Stimulated activated CD4-positive, alpha-beta T cell treated with anti-CD3 and anti-CD28 coated beads, Interleukin-1b, Interleukin-23, amount 100 ng/mL, for 4 hours (primary cell): ENCODE measurements at places on chromosomes 4 and X.

- DNase-seq: no peak
Measured at GRCh38 chr4:147220833-147221232, 260.1 kb upstream of the EDNRA start.

- no peak for DNase-seq
Measured at GRCh38 chrX:32798990-32799389, 412.4 kb downstream of the DMD start.

- DNase-seq: no peak
Measured at GRCh38 chrX:148047200-148047599, 66.1 kb downstream of the FMR1NB start.

DNA sequence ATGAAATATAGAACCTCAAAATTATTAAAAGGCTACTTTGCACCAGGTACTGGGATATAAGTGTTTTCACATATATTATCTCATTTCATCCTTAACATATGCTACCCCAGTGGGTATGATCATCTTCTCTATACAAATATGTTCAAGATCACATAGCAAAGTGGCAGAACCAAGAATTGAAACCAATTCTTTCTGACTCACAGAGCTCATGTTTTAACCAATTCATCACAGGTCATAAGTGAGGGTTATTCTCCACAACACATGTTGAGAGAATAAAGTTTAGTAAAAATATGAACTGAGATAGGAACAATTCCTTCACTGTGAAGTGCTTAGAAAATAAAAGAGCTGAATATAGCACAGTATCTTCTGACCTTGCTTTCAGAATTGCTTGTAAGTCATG lies 442.9 kb upstream of the RASGEF1B start:
- DNase-seq: no peak

- DNase-seq: no peak
Measured at GRCh38 chr4:2862528-2862927, 18.9 kb downstream of the ADD1 start.

- DNase-seq: no peak
Measured at GRCh38 chr4:2257361-2258081, 4.4 kb downstream of the MXD4 start.

DNA sequence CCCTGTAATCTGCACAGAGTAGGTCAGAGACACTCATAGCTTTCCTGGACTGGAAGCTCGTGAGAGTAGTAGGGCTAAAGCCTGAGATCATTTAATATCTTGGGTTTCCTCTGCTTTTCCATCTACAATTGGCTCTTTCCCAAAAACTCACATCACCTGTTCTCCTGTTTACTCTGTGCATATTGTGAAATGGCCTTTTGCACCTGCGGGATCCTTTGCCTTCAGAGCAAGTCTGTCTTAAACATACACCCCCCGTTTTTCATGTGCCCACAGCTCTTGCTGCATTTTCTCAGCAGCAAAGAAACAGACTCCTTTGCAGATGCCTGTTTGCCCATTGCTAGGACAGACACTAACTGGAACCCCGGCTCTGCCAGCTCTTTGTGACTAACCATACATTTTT lies 608.3 kb upstream of the PCDH10 start:
- no peak for DNase-seq

GRCh38 chrX:18792828-18793227 lies 85.4 kb downstream of the PPEF1 start:
- DNase-seq: no peak

DNA sequence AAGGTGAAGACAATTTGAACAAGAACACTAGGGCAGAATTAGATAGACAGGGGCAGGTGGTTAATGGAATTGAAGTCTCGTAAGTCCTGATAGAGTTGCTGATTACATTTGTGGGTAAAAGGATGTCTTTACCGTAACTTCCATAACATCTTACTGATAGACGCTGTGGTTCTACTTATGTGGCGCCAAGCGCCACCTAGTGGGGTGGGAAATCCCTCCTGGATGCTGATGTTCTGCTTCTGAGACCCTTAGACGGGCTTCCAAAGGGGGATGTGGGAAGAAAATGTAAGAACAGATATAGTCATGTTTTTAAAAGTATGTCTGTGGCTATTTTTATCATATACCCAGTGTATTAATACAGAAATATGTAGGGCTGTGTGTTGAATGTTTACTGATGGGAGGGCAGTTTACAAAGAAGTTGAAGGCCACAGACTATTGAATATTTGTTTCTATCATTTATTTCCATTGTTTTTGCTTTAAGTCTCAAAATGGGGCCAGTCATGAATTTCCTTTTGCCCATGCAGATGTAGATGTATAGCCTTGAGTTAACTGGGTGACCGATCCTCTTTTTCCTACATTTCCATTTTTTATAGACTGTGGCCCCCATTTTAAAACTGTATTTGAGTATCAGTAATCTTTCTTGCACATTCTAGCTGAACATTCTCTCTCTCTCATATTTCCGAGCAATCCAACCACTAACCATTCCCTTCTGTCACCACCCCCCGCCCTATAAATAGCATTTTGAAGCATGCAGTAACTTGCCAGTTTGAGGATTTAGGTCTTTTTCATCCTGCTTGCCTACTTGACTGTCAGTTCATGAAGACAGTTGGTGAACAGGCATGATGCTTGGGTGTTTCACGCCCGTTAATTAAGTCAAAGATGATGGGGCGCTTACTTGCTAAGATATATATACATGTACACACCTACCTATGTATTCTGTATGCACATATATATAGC lies 12.1 kb upstream of the TLR8 start:
- peak; percentile 28 for DNase-seq

DNA sequence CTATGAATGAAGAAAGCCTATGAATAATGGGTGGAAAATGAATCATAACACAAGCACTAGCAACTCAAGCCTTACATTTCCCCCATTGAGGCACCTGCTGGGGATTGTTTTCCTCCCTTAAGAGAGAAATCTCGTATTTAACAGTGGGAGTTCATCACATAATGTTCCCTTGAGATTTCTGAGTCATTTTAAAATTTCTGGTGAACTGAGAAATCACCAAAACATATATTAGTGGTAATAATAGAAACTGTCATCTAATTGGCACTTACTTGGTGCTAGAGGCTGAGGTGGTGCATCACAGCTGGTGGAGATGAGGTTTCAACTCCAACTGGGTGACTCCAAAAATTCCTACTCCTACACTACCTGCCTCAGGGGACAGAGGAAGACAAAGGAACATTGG lies 561.3 kb upstream of the LCORL start:
- DNase-seq: no peak

DNA sequence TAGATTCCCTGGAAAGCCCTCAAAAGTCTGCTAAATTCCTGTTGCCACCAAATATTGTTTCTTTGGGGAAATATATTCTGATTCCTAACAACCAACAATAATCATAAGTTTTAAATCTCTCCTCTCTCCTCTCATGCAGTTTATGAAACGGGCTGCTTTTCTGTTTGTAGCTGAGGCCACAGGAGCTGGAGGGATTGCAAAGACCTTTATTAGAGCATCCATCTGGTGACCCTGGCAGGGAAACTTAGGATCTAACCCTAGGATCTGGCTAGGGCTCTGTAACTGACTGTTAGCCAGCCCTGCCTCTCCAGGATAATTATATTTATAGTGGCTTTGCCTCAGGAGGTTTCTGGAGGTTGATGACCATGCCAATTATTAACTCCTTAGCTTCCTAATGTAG lies 56.9 kb downstream of the SMAD1 start:
- DNase-seq: no peak

GRCh38 chr4:80610845-80611677 lies 275.5 kb downstream of the CFAP299 start:
- DNase-seq: no peak

- DNase-seq: no peak
Measured at GRCh38 chr4:11149612-11150259, 279.0 kb downstream of the HS3ST1 start.

DNA sequence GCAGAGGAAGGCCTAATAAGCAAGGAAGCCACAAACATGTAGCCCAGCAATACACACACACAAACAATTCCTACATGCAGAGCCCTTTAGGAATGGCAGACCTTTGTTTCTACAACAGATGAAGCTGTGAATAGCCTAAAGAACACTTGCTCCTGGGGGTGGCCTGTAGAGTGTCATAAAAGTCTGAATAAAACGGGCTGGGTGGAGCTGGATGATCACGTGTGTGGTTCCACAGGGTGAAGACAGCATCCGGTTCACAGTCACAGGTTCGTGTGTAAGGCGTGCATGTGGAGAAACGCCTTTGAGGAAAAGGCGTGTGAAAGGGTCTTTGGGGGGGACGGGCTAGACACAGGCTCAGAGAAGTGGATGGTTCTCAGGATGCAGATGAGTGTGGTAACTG lies 156.1 kb downstream of the AFAP1 start:
- no peak for DNase-seq

GRCh38 chrX:116278826-116279225 lies 108.3 kb downstream of the AGTR2 start:
- no peak for DNase-seq

GRCh38 chrX:145821291-145821897 lies 3.8 kb downstream of the SLITRK2 start:
- DNase-seq: no peak

DNA sequence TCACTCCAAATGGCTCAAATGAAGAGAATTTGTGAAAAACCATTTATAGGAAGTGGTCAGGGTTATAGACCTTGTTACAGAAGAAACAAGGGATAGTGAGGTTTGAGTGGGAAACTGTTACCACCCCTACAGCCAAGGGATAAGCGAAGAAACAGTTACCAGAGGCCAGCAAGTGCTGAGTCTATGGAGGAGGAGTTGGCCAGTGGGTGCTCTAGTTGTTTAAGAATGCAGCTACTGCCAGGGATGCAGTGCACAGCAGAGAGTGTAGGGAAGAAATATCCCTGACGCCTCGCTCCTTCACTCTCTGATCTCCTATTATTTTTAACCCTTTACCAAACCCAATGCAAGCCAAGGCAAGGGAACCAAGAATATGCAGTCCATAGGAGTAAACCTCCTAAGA lies 15.2 kb upstream of the SYTL4 start:
- DNase-seq: no peak

DNA sequence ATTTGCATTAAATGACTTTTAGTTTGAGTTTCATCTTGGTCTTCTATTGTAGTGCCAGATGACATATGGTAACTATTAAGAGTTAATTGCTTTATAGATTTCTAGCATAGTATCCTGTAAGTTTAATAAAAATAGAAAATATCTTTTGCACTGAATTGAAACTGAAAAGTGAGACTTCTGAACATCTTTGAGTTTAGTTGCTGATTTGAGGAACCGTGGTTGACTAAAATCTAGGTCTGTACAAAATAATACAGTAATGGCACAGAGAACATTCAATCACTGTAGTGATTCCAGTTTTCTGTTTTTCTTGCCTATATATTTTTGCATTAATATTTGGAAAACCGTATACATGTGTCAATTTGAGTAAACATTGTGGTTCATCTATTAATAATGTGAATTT lies 60.7 kb downstream of the SPATA4 start:
- DNase-seq: no peak

GRCh38 chr4:152357206-152357605 lies 178.7 kb downstream of the FBXW7 start:
- no peak for DNase-seq

DNA sequence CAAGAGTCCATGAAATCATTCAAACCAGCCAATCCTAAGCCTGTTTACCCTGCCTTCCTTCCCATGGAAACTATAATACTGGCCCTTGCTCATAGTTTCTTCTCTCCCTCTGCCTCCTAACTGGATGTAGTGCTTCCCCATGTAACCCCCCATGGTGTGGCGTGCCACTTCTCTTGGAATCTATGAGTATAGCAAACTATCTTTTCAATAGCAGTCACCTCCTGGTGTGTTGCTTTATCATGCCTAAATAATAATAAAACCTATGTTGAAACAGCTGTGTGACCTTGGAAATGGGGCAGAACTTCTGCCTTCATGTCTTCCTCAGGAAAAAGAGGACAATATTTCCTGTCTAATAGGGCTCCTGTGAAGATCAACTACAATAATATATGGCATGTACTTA lies 234.8 kb upstream of the EDNRA start:
- DNase-seq: no peak

- DNase-seq: no peak
Measured at GRCh38 chr4:183157215-183157614, 58.2 kb downstream of the WWC2 start.

DNA sequence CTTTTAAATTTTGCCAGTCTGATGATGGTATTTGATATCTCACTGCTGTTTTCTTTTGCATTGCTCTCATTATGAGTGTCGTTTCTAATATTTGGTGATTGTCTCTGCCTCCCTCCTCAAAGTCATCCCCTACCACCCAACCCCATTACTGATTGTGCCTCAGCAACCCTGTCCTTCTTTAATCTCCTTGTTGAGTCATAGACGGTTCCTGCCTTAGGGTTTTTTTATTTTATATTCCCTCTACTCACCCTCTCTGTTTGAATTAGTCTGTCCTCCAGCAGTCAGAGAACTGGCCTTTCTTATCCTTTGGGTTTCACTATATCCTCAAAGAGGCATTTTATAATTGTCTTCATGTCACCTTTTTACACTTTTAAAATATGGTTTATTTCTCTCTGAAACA lies 409.3 kb upstream of the CPEB2 start:
- DNase-seq: no peak

DNA sequence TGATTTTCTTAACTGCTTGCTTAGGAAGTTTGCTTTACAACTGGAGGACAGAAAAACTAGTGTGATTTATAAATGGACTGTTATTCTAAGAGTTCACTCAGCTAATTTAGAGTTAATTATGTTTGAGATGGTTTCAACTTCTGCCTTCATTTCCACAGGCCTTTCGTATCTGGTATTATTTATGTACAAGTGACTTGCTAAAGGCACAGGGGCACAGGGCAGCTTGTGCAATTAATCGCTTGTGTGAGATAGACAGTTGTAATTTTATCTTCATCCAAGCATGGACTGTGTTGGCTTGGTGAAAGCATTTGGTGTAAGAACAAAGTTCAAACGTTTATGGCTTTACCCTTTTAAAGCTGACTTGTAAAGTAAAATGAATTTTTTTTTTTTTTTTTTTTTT lies 38.3 kb downstream of the GPAT3 start:
- DNase-seq: no peak

- DNase-seq: no peak
Measured at GRCh38 chr4:70183168-70183939, 12.2 kb upstream of the ODAM start.
